ENCODE measurements at places on chromosomes 1 and 21.

GRCh38 chr1:154851392-154852177 is 18.5 kb downstream of the KCNN3 start:
- DNase-seq, result no peak

- DNase-seq, result no peak
Measured at GRCh38 chr1:84763912-84764680, 73.8 kb upstream of the SSX2IP start.

GRCh38 chr1:84569216-84569615 is 5.0 kb downstream of the CTBS start:
- DNase-seq, result no peak

GRCh38 chr1:85611856-85612255 is 31.3 kb downstream of the CCN1 start:
- DNase-seq, result no peak

DNA sequence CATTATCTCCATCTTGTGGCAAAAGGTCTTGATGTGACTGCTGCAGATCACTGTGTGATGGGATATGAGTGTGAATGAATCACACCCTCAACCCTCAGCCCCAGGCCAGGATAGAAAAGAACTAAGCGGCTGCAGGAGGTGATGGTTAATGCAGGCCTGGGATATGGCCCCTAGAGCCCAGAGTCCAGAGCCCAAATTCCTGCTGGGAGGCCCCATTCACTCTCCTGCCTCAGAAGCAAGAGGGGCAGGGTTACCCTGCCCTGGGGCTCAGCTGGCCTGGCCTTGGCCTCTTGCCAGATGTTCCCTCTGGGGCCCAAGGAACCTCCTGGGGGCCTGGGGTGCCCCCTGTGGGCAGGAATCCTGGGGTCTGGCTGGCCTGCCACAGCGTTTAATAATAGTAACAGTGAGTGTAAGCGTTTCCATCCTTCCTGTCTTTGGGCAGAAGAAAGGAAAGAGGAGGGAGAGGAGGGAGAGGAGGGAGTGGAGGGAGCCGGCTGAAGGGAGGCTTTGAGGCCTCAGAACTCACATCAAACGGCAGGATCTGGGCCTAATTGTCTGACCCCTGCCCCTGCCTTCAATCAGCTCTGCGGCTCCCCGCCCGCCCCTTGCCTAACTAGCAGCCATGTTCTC is 26.2 kb downstream of the DMAP1 start:
- no peak for DNase-seq

GRCh38 chr1:8448911-8449661 is 131.2 kb downstream of the SLC45A1 start:
- no peak for DNase-seq

DNA sequence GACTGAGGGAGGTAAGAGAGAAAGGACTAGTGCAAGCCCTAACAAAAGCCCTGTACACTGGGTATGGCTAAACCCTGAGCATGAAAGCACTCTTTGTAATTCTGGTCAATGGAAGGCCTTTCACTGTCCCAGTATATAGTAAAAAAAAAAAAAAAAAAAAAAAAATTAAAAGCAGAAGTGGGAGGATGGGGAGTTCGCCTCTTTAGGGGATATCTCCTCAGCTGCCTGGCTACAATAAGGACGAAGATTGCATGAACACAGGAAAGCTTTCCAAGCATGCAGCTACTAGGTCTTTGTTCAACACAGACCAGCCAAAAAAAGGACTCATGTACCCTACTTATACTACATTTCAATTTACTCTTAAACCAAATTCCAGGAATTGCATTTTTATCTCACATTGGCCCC is 59.1 kb downstream of the EIF4G3 start:
- DNase-seq, result no peak
